ENCODE measurements at places on chromosomes 1 and 21. TPM values are rescaled to one million over a fixed set of nuclear protein-coding genes. Genes with fewer than 3 reads are reported as not detected.

BNIPL gene
- total RNA-seq, result under 0.01 TPM

PGLYRP4 gene
- total RNA-seq, result not detected

DNA sequence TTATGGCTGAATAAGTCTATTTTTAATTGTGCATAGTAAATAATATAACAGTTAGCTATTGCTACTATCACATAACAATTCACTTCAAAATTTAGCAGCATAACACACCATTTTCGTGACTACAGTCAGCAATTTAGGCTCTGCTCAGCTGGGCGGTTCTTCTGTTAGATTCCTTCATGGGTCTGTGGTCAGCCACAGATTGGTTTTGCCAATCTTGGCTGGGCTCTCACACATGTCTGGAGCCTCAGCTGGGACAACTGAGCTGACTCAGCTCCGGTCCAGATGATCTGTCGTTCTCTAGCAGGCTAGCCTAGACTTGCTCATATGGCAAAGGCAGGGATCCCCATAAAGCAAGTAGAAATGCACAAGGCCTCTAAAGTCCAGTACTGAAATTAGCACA is 15.1 kb upstream of the CDC42BPA start:
- H3K36me3 ChIP-seq, result no peaks in the 10 kb centered on the region
- H3K4me3 ChIP-seq, result no peak overlapping the region
- H3K4me1 ChIP-seq, result no peaks in the 10 kb centered on the region
- H3K27me3 ChIP-seq, result no peaks in the 10 kb centered on the region
- H3K27ac ChIP-seq, result no peak overlapping the region
- no peak for DNase-seq

RGSL1 gene
- total RNA-seq, result not detected

- H3K4me1 ChIP-seq, result peaks cover 12% of the 10 kb centered on the region
- no peaks in the 10 kb centered on the region for H3K27me3 ChIP-seq
- no peak for DNase-seq
- no peak overlapping the region for H3K27ac ChIP-seq
- 0 out of 2 replicates have a peak, but pooled peaks cover 2% of the 10 kb centered on the region for H3K36me3 ChIP-seq
Measured at GRCh38 chr1:178935610-178936009, 64.7 kb upstream of the ANGPTL1 start.

TESK2 gene
- total RNA-seq, result 0.90 TPM

All from IMR-90 (cell line).